ENCODE measurements at places on chromosomes 3 and 15.

DNA sequence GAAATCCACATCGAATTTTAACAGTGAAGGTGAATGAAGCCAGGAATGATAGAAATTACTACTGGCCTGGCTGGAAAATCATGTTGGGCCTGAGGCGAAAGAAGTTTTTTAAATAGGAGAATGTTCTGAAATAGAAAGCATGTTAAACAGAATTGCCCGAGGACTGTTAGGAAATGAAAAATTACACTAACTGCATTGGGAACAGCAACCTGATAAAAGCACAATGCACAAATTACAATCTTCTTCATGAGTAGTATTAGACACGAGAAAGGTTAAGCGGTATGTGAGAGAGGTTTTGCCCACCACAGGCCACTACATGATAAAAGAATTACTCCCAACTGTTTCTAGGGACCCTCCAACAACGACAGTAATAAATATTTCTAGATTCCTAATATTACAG, 18.9 kb downstream of the GBE1 start:
- DNase-seq: no peak

- DNase-seq: no peak
These were observed 68.8 kb upstream of the SLC6A6 start for GRCh38 chr3:14333621-14334020.

- no peak for DNase-seq
These were observed 75.2 kb downstream of the RHCG start for GRCh38 chr15:89421219-89421618.

GRCh38 chr3:194101592-194102432, 34.1 kb upstream of the HES1 start:
- DNase-seq: no peak

DNA sequence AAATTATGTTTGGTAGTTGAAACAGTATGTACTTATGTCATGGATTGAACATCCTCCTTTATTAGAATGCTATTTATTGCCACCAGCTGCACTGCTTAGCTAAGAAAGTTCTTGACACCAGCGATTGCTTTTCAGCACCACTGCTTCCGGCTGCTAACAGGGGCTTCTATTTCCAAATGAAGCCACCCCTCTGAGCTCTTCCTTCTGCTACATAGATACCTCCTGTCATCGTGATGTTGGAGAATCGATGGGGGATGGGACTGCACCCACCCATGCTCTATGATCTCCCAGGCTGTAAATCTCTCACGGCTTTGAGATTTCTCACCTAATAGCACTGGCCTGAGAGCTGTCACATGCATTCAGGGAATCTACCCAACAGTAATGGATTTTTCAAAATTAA, 259.2 kb downstream of the MEIS2 start:
- no peak for DNase-seq

All from cerebellar nuclear complex (tissue), 1 donor.